ENCODE measurements at places on chromosomes 1 and 21.

DNA sequence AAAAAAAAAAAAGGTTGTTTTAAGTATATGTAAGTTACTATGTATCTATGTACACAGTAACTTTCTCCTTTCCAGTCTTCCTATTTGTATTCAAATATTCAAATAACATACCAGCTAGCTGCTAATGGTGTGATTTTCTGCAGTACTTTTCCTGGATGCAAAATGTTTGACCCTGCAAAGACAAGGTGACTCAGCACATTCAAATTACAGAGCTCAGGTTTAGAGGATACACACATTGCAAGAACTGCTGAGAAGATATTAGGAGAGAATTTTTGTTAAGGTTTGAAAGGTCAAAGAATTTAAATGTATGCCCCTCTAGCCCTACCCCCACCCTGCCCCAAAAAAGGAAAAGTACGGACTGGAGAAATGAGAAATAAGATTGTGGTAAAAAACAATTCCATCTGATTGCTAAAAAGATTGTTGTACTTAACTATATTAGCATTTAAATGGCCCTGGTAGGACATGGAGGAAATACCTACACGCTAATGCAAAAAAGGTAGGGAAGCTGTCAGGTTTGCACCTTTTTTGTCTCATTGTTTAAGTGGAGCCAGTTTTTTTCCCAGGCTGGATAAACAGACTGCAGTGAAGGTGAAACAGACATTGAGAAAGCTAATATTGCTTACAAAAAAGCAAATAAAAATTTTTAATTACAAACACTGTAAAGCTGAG, 45.6 kb downstream of the ZNF281 start:
- no peak for DNase-seq

DNA sequence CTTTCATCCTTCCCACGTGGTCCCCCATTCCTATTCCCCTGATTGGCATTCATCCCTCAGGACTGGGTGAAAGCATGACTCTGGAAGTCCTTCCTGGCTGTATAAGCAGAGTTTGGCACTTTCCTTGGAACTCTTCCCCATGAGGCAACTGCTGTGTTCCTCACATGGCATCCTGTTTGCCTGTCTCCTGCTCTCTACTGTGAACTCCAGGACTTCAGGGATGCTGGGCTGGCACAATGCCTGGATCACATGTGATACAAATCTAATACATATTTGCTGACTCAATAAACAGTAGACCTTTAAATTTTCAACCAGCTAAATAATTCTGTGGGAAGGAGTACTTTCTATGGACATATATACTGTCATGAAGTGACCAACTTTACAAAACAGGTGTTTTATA, 46.8 kb upstream of the EDEM3 start:
- DNase-seq: no peak

DNA sequence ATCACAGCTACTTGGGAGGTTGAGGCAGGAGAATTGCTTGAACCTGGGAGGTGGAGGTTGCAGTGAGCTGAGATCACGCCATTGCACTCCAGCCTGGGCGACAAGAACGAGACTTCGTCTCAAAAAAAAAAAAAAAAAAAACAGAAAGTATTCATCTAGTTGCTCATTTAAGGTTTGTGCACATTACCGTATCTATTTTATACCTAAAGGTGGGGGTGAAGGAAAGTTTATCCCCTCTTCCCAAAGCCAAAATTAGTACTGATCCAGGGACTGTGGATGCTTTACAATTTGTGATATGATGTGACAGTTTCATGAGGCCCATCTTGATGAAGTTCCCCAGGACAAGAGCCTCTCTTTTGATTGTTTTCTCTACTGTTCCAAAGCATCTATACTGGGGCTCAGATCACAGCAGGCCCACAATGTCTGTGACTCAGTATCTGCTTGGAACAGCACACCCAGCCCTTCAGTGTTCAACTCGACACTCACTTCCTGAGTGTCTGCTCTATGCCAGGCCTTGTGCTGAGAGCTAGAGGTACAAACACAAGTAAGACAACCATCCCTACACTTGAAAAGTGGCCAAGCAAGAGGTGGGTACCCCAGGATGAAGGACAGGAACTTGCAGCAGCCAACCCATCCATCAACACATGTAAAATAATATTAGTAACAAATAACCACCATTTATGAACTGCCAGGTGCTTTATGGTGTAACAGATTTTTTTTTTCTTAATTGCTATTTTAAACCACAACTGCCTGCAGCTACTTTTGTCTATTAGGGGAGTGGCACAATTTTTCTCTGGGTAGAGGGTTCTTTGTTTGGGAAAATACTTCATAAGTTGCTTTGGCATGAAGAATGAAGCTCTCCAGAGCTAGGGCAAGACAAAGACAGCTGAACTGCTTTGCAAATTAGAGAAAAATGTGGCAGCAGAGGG, 29.0 kb upstream of the KHDRBS1 start:
- DNase-seq: no peak

GRCh38 chr1:59670662-59671061, 144.1 kb upstream of the HOOK1 start:
- DNase-seq: no peak

- no peak for DNase-seq
These were observed 48.8 kb downstream of the NAV1 start for GRCh38 chr1:201587729-201588128.

Data from esophagus muscularis mucosa (tissue), 4 donors.